MCF 10A (cell line): ENCODE measurements at places on chromosomes 1 and 21.

DNA sequence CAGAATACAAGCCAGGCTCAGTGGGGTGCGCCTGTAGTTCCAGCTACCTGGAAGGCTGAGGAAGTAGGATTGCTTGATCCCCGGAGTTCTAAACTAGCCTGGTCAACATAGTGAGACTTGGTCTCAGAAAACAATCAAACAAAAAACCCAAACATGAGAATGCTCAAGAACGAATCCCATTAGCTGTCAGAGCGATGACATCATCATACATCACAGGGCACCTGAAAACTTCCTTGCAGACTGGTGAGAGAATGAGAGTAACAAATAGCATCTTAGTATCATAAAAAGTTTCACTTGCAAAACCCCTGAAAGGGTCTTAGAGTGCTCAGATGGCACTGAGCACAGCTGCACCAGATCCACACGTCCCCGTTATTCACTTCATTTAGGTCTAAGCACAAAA, 21.1 kb upstream of the CDCA8 start:
- no peak for DNase-seq

DNA sequence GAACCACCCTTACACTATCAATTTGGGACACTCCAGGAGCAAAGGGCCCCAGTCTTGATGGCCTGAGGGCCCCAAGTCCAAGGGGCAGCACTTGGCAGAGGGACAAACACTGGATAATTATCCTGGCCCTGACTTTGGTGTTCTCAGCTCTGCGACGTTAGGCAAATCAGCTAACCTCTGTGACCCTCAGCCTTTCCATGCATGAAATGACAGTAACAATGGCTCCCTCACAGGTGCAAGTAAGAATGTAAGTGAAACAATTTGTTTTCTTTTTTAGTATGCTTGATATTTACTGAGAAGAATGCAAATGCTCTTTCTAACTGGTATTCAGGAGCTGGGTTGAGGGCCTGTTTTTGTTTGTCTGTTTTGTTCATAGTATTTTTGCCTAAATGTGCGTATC, 61.6 kb upstream of the PRDX6 start:
- no peak for DNase-seq

DNA sequence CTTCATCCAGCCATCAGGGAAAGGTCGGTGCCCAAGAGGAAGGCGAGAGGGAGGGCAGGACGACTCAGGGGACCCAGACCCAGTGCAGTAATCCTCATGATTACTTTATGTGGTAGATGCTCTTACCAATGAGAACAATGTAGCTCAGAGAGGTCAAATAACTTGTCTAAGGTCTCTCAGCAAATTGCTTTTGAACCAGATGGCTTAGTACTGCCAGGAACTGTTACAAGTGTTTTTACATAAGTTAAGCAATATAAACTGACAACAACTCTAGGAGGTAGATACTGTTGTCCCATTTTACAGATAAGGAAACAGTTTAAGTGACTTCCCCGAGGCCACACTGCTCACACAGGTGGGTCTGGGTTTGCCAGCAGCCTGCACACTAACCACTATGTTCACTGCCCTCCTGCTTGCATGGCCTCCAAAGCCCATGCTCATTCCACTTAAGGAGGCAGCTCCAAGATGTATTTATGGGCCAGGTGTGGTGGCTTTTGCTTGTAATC, 111.7 kb downstream of the LACTBL1 start:
- DNase-seq = no peak

GRCh38 chr1:15065736-15066135, 87.8 kb upstream of the TMEM51 start:
- DNase-seq = no peak

- DNase-seq = no peak
These were observed 156.2 kb downstream of the RHOU start for GRCh38 chr1:228891272-228892034.

DNA sequence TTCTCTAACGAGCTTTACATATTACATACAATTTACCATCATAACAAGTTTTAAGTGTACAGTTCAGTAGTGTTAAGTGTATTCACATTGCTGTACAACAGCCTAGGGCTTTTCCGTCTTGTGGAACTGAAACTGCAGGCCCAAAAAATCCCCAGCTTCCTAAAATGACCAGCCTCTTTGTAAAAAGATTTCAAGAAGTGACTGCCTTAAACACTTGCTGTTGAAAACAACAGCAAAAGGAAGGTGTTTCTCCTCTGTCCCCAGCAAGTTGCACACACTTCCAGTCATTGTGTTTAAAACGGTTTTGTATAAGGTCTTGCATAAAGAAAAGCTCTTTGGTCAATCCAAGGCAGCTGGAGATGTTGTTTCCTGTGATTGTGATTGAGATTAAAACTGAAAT, 16.0 kb upstream of the GBP1 start:
- no peak for DNase-seq

DNA sequence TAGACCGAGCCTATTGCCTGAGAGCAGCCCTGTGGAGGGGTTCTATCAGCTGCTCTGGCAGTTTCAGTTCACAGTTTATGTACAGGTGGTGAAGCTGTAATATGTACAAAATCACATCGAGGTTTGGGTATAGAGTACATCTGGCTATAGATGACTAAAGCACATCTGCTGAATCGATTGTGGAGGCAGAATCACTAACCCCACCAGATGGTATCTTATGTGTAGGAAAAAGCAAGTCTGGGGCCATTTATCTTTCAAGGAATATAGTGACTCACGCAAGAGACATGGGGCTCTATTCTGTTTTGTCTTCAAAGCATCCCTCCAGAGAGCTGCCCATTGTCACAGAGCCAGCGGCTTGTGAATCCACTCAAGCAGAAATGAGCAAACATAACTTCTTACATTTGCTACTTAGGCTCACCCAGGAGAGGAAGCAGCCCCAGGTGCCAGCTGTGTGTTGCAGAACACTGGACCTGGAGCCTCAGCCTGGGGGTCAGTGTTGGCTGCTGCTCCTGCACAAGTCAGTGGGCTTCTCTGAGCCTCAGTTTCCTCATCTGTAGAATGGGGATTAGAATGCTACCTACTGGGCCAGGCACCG, 21.3 kb downstream of the MIIP start:
- DNase-seq = no peak

- peak; percentile 80 for DNase-seq
These were observed 42.5 kb upstream of the TMEM125 start for GRCh38 chr1:43227143-43227764.
